ENCODE measurements at places on chromosomes 3 and 15.

DNA sequence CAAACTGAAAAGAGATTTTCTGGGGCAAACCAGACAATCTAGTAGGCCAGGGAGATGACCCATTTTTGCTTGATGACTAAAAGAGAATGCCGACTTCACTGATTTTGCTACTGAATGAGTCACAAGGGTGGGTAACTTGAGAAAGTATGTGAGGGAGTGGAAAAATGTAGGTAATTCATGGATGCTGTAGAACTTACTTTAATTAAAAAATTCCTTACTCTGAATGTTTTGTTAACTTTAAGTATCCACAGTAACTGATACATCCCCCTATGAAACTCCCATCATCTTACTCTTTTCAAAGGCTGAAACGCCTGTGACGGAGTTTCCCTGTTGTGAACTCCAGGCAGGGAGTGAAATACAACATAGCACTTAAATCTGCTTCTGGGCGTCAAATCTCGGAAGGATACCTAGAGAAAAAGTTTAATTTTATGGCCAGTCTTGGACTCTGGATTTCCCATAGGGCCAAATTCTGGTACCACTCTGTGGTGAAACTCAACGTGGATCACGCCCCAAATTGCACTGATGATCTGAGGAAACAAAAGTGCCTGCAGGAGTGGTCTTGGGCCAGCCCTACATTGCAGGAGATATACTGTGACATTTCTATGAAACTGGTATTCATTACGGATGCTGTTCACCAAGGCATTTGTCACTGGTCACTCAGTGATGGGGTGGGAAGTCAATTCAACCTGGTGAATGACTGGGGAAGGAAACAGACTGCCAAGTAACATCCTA lies 24.0 kb downstream of the GOLIM4 start:
- no peak for DNase-seq

DNA sequence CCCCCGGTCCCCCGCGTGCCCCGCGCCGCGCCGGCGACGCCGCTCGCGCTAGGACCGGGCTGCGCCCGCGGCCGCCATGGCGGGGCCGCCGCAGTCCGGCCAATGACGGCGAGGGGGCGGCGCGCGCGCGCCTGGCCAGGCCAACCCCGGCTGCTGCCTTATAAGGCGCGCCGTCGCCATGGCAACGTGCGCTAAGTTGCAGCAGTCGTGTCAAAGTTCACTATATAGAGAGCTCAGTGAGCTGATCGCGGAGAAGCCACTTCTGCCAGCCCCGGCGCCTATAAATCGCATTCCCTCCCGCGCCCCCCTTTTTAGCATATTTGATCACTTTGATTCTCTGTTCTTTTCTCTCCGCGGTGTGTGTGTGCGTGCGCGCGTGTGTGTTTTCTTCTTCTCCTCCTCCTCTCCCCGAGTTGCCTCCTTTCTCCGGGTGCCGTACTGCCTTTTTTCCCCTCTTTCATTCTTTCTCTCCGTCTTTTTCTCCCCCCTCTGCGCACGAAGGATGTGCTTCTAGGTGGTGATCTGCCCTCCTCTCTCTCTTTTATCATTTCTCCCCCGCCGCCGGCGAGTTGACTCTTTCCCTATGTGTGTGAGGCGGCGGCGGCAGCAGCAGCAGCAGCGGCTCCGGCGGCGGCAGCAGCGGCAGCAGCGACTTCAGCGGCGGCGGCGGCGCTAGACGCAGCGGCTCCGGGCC lies at the start of gene NR2F2:
NR2F2 (plus strand) TSS at position 251 of the 694 bp plus-strand sequence. CDS start 1,406 bp downstream, outside the sequence.
- peak; percentile 96 for DNase-seq

- no peak for DNase-seq
Observed at GRCh38 chr3:117217760-117218316, 508.3 kb downstream of the TUSC7 start.

- DNase-seq, result peak; percentile 25
Observed at GRCh38 chr3:39668420-39668819, 141.0 kb upstream of the MYRIP start.

DNA sequence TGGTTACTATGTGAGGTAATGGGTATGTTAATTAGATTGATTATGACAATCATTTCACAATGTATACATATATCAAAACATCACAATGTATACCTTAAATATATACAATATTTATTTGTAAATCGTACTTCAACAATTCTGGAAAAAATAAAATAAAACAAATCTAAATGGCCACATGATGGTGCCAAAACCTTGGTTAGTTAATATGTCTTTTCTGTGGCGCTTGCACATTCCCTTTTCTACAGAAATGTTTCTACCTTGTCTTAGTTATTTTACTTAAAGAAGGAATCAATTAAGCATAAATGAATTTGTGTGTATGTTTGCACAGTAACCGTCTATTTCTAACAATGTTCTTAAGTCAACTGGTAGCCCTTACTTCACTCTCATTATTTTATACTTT lies 53.4 kb downstream of the OXSM start:
- no peak for DNase-seq

DNA sequence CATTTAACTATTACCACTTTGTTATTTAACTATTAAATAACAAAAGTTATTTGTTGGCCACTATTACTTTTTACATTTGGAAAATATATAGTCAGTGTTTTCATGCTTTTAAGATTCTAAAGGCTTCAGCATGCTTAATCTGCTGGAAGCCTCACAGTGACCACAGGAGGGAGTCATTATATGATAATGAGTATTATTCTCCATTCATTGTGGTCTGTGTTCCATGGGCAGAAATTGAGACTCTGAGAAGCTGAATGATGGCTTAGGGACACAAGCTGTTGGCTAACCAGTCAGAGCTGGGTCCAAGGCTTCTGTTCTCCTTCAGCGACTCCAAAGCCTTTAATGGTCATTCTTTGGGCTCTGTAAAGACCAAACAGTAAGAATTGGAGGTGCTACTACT lies 64.7 kb downstream of the BFSP2 start:
- DNase-seq, result no peak

DNA sequence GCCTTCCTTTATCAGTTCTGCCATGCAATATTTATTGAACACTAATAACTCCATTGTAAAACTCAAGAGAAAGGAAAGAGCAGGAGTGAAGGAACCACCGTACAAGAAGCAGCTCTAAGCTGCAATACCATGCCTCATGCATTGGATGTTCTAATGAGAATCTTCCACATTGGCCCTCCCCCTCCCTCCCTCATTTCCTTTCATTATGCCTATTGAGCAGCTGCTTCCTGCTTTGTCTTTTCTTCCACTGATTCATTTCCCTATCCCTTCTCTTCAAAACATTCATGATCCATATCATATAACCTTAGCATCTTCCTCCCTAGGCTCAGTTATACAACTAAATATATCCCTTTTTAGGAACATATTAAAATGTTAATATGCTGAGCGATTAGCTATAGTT lies 698.7 kb upstream of the GOLIM4 start:
- no peak for DNase-seq

DNA sequence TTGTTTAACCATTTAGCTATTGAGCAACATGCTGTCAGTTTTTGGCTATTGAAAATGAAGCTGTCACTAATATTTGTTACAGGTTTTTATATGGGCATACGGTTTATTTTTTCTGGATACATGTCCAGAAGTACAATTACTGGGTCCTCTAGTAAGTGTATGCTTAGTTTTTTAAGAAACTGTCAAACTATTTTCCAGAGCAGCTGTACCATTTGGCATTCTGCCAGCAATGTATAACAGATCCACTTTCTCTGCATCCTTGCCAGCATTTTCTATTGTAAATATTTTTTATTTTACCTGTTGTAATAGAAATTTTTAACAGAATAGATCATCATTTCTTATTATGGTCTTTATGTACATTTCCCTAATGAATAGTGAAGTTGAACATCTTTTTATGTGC lies 658.8 kb downstream of the EDEM1 start:
- DNase-seq, result no peak

DNA sequence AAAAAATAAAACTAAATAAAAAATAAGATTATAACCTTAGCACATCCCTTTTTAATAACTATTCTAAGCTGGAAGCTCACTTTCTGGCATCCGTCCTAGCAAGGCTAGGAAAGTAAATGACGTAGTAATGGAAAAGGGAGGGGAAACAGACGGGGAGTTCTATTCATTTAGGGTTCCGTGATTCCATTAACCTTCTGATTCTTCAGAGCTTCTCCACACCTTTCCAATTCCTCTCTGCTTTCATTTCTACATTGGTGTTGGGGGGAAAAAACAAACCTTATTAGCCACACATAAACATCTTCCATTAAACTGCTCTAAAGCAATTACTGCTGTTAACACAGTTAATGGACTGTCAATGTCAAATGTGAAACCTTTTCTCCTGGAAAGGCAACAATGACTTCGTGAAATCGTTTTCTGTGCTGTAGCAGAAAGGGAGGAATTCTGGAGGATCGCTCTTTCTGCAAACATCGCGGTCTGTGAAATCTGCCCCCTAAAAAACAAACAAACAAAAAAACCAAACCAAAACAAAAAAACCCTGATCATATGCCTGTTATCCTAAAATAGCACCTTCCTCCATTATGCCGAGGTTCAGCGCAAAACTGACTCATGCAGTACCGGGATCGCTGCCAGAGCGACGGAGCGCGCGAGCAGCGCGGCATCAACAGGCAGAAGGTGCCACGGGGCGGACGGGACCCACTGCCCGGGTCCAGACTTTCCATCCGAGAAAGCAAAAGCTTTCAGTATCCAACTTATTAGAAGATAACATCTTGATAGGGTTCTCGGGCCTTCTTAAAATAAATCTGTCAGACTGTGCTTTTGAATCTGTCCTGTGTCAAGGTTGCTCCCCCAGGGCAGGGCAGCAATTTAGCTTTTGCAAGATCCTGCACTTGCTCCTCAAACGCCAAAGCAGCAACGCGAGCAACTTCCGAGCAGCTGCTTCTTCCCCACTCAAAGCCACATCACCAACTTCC lies 156.2 kb downstream of the FGF12 start:
- DNase-seq, result no peak

DNA sequence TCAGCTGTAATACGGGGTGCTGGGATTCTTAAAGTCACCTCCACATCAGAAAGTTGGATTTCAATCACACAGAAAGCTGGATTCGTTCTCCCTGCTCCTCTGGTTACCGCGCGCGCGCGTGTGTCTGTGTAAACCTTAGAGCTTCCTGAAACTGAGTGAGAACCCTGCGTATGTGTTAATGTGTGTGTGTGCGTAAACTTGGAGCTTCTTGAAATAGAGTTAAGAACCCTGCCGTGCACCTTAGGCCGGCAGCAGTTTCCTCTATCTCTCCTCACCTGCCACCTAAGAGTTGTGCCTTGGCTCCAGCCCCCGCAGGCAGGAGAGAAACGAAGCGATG lies 531 bp downstream of the LZTFL1 start:
- DNase-seq, result no peak

- no peak for DNase-seq
Observed at GRCh38 chr3:132543011-132543739, 53.9 kb upstream of the ACKR4 start.

- DNase-seq, result no peak
Observed at GRCh38 chr15:101675796-101676582, 23.8 kb upstream of the TM2D3 start.

DNA sequence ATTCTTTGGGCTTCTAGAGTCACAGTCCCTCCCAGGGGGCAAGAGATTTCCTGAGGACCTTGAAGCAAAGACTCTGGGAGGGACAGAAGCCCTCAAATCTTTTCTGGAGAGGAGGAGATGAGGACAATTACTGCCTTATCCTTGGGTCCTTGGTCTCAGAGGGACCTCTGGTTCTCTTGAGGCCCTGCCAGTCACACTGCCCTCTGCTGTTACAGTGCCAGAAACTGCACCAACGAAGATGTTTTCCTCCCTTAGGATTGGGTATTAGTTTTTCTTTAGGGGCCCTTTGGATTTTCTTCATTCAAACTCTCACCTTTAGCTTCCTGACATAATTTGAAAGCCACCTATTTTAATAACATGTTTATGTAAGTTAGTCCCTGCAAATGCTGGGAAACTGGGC lies 58.2 kb upstream of the SCN5A start:
- peak; percentile 23 for DNase-seq

GRCh38 chr3:171907761-171908160 lies 64.6 kb downstream of the TMEM212 start:
- DNase-seq, result no peak

DNA sequence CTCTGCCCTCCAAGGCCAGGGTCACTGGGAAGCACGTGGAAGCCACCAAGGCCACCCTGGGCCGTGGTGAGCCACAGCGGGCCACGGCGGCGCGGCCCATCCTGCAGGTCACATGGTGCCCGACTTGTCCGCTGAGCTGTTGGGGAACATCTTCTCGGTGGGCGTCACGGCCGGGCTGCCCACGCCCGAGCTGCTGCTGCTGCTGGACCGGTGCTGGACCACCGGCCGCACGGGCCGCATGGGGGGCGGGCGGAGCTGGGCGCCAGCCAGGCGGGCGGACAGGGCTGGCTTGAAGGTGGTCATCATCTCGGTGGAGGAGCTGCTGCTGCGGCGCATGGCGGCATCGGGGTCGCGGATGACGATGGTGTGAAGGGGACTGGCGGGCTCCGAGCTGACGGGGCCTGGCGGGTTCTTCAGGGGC lies 22.1 kb upstream of the RAD18 start:
- no peak for DNase-seq

DNA sequence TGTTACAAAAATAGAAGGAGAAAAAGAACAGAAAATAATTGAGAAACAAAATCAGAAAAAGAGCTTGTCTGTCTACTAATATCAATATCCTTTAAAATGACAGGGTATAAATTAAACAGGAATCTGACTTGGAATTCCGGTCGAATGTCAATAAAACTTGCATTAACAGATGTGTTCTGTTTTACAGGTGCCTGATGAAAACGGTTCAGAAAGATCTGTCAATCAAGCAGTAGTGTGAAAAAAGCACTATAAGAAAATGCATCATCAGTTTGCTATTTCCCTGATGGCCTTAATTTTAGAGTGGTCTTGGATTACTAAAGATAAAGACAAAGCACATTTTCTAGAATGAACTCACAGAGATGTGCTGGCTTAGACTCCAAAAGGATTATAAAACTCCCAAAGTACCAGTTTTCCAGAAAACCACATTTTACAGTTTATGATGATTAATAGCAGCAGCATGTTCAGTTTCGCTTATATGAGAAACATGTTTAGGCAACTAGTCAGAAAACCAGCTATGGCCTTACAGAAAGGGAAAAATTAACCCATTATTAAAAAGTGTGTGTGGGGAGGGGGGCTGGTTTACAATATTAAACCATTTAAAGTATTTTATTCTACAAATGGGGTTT lies 8.2 kb upstream of the C3orf38 start:
- no peak for DNase-seq

DNA sequence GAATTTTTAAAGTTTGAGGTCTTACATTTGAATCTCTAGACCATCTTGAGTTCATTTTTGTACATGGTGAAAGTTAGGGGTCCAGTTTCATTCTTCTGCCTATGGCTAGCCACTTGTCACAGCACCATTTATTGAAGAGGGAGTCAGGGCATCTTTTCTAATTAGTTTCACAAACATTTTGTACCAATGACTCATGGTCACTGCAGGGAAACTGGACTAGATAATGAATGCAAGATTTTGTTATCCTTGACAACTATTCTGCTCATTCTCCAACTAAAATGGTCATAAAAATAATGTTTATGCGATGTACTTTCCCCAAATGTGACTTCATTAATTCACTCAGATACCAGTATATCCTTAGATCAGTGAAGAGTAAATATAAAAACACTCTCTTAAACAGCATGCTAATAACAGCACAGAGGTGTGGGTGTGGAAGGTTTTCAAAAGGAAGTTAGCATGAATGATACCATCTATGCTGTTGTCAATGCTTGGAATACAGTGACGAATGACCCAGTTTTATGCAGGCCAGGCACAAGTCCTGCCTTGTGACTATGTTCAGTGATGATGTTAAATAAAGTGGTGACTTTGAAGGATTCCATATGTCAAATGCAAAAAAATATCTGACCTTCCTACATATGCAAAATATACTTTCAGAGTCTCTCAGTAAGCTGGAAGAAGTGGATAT lies 314.9 kb upstream of the TMCO5A start:
- no peak for DNase-seq
